SHP77 treated with DMSO at 0.1 percent for 48 hours (cell line): ENCODE measurements at places on chromosomes 5 and 9.

DNA sequence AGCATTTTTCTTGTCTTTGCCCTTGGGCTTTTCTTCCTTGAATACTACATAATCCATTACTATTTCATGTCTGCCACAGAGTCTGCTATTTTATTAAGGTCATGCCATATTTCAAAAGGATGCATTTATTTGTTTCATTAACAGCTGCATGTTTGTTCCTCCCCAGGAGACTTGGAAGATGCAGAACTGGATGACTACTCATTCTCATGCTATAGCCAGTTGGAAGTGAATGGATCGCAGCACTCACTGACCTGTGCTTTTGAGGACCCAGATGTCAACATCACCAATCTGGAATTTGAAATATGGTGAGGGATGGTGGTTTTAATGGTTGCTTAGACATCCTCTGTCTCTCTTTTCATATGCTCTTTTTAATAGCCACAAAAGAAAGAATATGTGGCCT lies 4.0 kb downstream of the IL7R start:
- DNase-seq = no peak

GRCh38 chr5:39539470-39539869 lies 114.7 kb upstream of the DAB2 start:
- no peak for DNase-seq

DNA sequence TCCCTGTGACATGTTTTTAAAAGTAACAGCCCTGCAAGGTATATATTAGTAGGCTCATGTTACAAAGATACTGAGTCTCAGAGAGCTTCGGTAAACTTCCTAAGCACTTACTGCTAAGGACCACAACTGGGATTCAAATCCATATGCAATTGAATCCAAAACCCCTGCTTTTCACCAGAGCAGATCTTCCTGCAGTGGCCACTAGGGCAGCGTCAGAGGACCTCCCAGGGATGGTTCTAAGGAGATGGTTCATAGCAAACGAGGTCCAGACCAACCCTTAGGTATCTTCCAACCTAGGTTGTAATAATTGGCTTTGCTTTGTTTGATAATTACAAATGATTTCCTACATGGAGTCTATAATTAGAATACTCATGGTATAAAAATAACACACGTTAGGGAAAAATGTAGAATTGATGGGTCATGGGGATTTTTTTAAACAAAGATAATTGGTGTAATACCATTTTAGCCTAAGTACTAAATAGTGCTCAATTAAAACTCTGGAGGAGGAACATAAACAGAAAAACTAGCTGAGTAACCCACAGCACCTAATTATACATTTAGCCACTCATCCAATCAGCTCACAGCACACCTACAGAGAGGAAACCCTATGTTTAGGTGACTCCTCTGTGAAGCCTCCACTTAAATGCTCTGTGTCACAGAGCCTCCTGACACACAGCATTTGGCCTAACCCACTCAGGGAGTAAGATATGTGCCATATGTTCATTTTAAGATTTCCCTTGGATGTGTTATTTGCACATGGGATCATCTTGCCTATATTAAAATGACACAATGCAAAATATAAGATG lies 10.0 kb upstream of the CAST start:
- DNase-seq = no peak

DNA sequence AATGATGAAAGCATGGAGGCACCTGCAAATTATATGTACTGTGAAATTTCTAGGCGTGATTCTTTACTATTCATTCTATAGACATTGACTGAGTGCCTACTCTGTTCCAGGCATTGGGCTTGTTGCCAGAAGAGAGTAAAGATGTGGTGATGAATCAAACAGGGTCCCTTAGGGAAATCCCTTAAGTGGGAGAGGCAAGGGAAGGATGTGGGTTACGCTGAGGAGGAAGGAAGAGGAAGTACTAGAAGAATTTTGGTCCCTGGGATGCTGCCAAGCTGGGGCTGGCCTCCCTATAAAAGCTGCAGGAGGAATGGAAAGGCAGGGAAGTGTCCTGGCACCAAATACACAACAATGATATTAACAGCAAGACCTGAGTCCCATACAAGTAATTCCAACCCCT lies 76.7 kb upstream of the SPOCK1 start:
- no peak for DNase-seq

DNA sequence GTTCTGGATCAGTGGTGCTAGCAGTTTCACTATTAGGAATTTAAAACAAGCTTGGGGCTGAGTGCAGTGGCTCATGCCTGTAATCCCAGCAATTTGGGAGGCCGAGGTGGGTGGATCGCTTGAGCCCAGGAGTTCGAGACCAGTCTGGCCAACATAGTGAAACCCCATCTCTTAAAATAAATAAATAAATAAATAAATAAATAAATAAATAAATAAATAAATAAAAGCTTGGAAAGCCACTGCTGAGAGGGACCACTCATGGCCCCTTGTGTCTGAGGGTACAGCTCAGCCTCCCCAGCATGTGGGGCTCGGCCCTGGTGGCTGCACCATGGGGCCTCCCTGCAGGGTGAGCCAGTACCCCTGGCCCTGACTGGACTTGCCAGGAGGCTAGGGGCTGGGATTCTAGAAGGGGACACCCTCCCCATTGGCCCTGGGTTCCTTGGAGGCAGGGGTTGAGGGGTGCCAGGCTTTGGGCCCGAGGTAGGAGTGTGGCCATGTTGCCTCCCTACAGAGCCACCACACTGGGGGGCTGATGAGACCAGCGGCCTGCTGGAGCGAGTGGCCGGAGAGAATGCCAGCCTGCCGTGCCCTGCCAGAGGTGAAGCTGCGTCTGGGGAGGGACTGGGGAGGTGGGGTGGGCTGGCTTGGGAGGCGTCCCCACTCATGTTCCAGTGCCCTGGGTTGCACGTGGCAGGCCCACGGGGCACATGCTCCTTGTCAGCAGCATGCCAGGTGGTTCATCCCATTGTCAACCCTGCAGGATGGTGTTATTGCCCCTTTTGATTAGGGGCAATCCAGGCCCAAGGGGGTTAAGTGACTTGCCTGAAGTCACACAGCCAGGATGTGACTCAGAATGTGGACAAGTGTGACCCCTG lies 76.5 kb downstream of the HMCN2 start:
- DNase-seq = no peak

GRCh38 chr9:137749511-137749910 lies 128.1 kb upstream of the CACNA1B start:
- DNase-seq = no peak

DNA sequence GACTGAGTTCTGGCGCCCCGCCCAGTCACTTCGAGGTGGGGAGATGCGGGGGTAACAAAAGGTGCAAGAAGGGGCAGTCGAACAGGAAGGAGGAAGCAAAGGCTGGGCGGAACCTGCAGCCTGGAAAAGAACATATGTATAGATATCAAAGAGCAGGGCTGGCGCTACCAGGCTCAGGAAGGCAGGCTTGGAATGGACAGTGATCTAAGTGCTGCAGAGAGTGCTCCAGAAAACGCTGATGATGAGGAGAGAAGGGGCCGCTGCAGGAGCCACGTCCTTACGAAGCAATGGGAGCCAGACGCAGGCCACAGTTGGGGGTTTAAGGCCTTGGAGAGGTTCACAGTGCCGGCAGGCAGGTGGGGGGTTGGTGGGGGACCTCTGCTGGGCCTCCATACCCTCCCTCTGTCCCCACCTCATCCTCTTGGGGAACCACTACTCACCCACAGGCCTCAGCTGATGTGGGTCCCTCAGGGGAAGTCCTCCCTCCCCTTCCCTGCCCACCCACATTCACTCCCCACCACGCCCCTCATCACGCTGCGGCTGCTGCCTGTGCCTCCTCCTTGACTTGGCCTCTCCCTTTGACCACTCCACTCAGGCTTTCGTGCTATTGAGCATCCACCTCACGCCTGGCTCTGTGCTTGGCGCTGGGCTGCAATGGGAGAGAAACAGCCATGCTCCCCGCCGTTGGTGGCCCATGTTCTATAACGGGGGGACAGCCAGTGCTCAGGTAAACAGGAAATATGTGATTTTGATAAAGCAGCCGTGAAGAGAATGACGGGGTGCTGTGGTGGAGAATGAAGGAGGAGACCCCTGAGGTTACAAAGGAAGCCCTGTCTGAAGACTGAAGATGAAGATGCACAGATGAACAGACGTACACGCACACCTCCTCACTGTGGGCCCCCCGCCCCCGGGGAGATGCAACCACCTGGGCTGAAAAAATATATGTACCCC lies 40.5 kb upstream of the RPL26L1 start:
- no peak for DNase-seq

DNA sequence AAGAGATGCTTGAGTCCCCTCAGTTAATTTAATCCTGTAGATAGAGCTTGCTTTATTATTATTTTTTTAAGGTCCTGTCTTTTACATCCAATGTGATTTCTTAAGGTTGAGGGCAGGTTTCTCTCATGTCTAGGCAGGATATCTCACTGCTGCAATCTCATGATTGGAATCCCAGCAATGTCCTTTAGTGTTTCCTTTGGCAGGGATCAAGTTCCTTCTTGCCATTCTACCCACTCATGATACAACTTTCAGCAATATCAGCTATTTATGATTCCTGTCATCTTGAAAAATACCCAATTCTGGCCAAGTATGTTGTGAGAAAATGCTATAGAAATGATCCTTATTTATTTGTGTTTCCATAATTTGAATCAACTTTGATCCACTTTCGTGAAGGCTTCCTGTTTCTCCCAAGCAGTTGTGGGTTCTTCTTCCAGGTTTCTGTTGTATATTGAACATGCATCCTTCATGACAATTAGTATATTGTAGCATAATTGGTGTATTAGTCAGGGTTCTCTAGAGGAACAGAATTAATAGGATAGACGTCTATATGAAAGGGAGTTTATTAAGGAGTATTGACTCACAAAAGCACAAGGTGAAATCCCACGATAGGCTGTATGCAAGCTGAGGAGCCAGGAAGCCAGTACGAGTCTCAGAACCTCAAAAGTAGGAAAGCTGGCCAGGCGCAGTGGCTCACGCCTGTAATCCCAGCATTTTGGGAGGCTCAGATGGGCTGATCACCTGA lies 18.4 kb upstream of the VPS13A start:
- no peak for DNase-seq

DNA sequence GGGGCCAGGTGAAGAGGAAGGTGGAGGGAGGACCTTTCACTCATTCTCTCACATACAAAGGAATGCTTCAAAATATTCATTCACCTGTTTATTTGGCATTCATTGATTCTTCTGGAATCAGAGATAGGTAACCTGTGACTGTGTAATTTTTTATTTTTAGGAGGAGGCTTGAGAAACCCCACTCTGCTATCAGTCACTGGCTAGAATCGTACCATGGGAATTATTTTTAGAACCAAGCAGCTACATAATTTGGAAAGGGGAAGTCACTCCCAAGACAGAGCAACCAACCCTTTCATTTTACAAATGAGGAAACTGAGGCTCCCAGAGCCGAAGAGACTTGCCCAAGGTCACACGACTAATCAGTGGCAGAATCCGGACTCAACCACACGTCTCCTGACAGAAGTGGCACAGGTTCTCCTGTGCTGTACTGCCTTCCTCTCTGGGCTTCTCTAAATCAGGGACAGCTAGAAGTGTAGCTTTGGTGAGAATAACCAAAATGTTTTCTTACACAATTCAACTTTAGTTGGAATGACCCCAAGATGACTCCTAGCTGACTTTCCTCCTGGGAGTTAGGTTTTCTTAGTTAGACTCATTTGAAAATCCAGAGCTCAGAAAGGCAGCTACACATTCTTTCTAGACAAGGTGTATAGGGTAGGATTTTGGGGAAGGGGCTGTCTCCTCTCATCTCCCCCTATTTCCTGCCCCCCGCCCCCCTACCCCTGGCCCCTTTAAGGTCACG lies 264.3 kb upstream of the PANK3 start:
- DNase-seq = no peak

GRCh38 chr5:44868541-44868940 lies 59.8 kb downstream of the MRPS30 start:
- DNase-seq = no peak

- DNase-seq = no peak
Measured at GRCh38 chr5:73862796-73863195, 236.8 kb downstream of the ARHGEF28 start.

- no peak for DNase-seq
Measured at GRCh38 chr9:72263572-72263971, 101.4 kb downstream of the ZFAND5 start.

DNA sequence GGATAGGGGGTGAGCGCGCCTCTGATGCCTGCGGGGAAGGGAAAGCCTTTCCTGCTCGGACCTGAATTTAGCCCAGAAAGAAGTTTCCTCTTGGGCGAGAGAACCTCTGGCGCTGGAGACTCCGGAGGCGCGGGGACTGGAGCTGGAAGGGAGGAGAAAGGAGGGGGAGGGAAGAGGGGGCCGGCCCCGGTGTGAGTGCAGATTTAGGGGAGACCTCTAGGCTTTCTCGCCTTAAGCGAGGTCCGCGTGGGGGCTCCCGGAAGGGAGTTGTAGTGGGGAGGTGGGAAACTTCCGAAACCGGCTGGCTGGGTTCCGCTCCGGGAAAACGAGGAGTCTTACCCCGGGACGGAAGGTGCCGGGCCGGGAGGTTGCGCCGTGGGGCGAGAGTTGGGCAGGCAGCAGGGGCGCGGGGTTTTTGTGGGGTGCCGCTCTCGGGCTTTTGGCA lies 1.3 kb downstream of the PCSK5 start:
- DNase-seq = no peak

- no peak for DNase-seq
Measured at GRCh38 chr5:79284846-79285245, 48.9 kb downstream of the JMY start.

DNA sequence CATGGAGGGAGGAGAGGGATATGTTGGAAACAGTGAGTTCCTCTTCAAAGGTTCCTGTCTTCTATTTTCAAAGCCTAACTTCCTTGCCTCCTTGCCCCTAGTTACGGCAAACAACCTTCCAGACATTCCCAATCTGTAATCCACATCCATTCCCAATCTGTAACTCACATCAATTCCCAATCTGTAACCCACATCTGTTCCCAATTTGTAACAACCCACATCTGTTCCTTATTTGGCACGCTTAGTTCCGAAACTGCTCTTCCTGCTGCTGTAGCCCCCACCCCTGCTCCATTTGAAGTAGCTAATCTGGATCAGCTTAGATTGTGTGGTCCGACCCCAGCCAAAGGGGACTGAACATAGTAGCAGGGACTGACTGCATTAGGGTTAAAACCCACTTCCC lies 23.9 kb upstream of the IDNK start:
- DNase-seq = no peak

GRCh38 chr5:37844009-37844408 lies 4.2 kb upstream of the GDNF start:
- no peak for DNase-seq

DNA sequence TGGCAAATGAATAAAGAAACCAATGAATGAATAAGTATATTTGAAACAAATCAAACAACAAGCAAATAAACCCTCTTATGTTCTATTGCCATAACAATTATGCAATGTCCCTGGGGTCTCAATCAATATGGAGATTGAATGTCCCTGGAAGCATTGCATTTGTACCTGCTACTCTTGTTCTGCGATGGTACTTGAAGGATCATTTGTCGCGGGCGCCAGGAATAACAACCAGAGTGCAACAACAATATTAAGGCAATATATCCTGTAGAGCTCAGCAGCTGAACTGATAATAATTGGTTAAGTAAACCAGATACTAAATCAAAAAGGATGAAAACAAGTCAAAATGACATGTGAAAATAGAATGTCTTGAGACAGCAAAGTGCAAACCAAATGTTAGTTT lies 1001.9 kb upstream of the NUDT12 start:
- DNase-seq = no peak
